ENCODE measurements at places on chromosomes 12 and 14. TPM values are rescaled to one million over a fixed set of nuclear protein-coding genes. Genes with fewer than 3 reads are reported as not detected.

KRT3 gene
- not detected for total RNA-seq

GALNT9 gene
- not detected for total RNA-seq

SART3 gene
- 24.9 TPM for total RNA-seq

SIRT4 gene
- 6.5 TPM for total RNA-seq

ZFHX2 gene
- 0.74 TPM for total RNA-seq

BAG5 gene
- total RNA-seq: 16.7 TPM

CCDC197 gene
- total RNA-seq: 1.2 TPM

PAPLN gene
- 1.2 TPM for total RNA-seq

KLHDC1 gene
- 10.0 TPM for total RNA-seq

FSCB gene
- not detected for total RNA-seq

APOF gene
- total RNA-seq: not detected

TRIM9 gene
- total RNA-seq: 0.27 TPM

ALDH1L2 gene
- 3.0 TPM for total RNA-seq

TRIP11 gene
- 49.7 TPM for total RNA-seq

ERP27 gene
- 0.14 TPM for total RNA-seq

HOXC12 gene
- total RNA-seq: not detected

KRT8 gene
- total RNA-seq: 63.4 TPM

GPR137C gene
- 1.2 TPM for total RNA-seq

COX8C gene
- 1.3 TPM for total RNA-seq

KRT79 gene
- total RNA-seq: not detected

PLD4 gene
- total RNA-seq: 0.44 TPM

SMCO2 gene
- not detected for total RNA-seq

ATP2A2 gene
- 1,955 TPM for total RNA-seq

CD163 gene
- total RNA-seq: 44.7 TPM

HVCN1 gene
- total RNA-seq: 11.5 TPM

SLC6A12 gene
- 1.2 TPM for total RNA-seq

FGF6 gene
- total RNA-seq: not detected

All from left ventricle myocardium inferior (tissue), 1 donor.